ENCODE measurements at places on chromosomes 12 and 14. TPM values are rescaled to one million over a fixed set of nuclear protein-coding genes. Genes with fewer than 3 reads are reported as not detected.

ALX1 gene
- total RNA-seq: 4.4 TPM

PTPRQ gene
- 0.06 TPM for total RNA-seq

DNAJC22 gene
- total RNA-seq: 22.9 TPM

ANO4 gene
- total RNA-seq: not detected

SLC6A15 gene
- total RNA-seq: 3.2 TPM

TUBA1B gene
- 2,545 TPM for total RNA-seq

EGLN3 gene
- total RNA-seq: 5.3 TPM

OR4K13 gene
- total RNA-seq: not detected

IL26 gene
- not detected for total RNA-seq

P2RX7 gene
- not detected for total RNA-seq

JPH4 gene
- total RNA-seq: 0.07 TPM

APAF1 gene
- 15.3 TPM for total RNA-seq

RIPK3 gene
- not detected for total RNA-seq

ZDHHC22 gene
- 0.20 TPM for total RNA-seq

NRXN3 gene
- 1.3 TPM for total RNA-seq

CLEC4D gene
- not detected for total RNA-seq

CD9 gene
- total RNA-seq: 241 TPM

PIANP gene
- total RNA-seq: 0.96 TPM

OVCH1 gene
- not detected for total RNA-seq

IL31 gene
- not detected for total RNA-seq

OR6C6 gene
- not detected for total RNA-seq

PZP gene
- total RNA-seq: not detected

IAPP gene
- total RNA-seq: not detected

APOF gene
- not detected for total RNA-seq

TRPV4 gene
- 0.08 TPM for total RNA-seq

KLRC1 gene
- total RNA-seq: not detected

HCFC2 gene
- total RNA-seq: 4.2 TPM

ADAMTS20 gene
- total RNA-seq: not detected

MYH7 gene
- total RNA-seq: not detected

SLC4A8 gene
- 1.5 TPM for total RNA-seq

FOXN4 gene
- total RNA-seq: 0.08 TPM

A2M gene
- total RNA-seq: 0.11 TPM

BCL11B gene
- 0.44 TPM for total RNA-seq

SLCO1C1 gene
- not detected for total RNA-seq

FAR2 gene
- not detected for total RNA-seq

FBRSL1 gene
- 142 TPM for total RNA-seq

HOXC13 gene
- 37.6 TPM for total RNA-seq

TBX5 gene
- not detected for total RNA-seq

TCTN1 gene
- 32.9 TPM for total RNA-seq

ASIC1 gene
- total RNA-seq: 4.2 TPM

ANO2 gene
- total RNA-seq: 0.14 TPM

SYCP3 gene
- 0.08 TPM for total RNA-seq

FAM216A gene
- 17.0 TPM for total RNA-seq

SLC2A14 gene
- 0.60 TPM for total RNA-seq

TARBP2 gene
- 41.3 TPM for total RNA-seq

DEPDC4 gene
- 0.80 TPM for total RNA-seq

TTC7B gene
- total RNA-seq: 16.8 TPM

PLEKHD1 gene
- total RNA-seq: 0.02 TPM

GLS2 gene
- total RNA-seq: 0.11 TPM

KLHL42 gene
- total RNA-seq: 14.4 TPM

PTCSC3 gene
- total RNA-seq: not detected

C12orf56 gene
- 0.21 TPM for total RNA-seq

NUP107 gene
- 59.9 TPM for total RNA-seq

CELA1 gene
- total RNA-seq: not detected
